IPS-NIHi11 (cell line): ENCODE measurements at places on chromosomes 16 and 17.

- no peak for DNase-seq
Measured at GRCh38 chr16:20781697-20782096, 17.9 kb downstream of the ACSM3 start.

DNA sequence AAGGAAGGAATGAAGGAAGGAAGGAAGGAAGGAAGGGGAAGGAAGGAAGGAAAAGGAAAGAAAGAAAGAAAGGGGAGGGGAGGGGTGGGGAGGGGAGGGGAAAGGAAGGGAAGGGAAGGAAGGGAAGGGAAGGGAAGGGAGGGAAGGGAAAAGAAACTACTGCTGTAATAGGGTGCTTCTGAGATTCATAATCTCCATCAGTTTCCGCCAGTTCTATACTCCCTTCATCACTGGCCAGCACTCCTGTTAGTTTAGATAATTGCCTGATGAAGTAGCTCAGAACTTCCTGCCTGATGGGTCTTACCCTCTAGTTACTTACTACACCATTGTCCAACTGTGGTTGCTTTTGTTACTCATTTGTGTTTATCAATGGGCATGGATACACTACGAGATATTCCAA, 2.0 kb upstream of the KRTAP9-6 start:
- DNase-seq = no peak

GRCh38 chr16:70730944-70731343, 45.1 kb upstream of the MTSS2 start:
- no peak for DNase-seq

DNA sequence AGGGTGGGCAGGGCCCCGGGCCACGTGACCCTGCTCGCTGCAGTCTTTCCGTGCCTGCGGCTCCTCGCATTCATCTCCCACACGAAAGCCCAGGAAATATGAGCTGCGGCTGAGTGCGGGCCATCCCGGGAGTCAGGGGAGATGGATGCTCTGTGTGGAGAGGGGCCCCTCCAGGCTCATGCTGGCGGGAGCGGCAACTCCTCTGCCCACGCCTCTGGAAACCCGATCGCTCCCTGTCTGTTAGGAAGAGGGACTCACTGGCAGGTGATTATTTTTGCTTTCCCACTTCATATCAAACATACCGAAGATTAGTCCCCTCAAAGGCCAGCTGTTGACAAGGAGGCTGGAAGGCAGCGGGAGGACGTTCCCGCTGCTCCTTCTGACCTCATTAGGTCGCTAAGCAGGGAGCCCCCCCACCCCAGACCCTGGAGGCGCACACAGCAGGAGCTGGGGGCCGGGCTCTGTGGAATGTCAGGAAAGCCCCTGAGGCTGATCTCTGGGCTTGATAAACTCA, 228.5 kb downstream of the FOXL1 start:
- peak; percentile 74 for DNase-seq

DNA sequence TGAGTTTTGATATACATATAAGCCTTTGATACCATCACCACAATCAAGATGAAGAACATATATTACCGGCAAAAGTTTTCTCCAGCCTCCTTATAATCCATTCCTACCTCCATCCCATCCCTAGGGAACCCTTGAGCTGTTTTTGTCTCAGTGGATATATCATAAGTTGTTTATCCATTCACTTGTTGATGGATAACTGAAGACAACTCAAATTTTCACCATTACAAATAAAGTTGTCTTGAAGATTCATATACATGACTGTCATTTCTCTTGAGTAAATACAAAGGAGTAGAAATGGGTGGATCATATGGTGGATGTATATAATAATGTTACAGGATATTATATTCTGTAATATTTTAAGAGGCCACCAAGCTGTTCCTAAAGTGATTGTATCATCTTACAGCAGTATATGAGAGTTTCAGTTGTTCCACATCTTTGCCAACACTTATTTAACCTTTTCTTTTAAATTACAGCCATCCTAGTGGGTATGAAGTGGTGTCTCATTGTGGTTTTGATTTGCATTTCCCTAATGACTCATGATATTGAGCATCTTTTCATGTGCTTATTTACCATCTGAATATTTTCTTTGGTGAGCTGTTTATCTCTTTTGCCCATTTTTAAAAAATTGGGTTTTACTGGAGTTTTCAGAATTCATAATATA, 17.4 kb downstream of the NF1 start:
- no peak for DNase-seq

DNA sequence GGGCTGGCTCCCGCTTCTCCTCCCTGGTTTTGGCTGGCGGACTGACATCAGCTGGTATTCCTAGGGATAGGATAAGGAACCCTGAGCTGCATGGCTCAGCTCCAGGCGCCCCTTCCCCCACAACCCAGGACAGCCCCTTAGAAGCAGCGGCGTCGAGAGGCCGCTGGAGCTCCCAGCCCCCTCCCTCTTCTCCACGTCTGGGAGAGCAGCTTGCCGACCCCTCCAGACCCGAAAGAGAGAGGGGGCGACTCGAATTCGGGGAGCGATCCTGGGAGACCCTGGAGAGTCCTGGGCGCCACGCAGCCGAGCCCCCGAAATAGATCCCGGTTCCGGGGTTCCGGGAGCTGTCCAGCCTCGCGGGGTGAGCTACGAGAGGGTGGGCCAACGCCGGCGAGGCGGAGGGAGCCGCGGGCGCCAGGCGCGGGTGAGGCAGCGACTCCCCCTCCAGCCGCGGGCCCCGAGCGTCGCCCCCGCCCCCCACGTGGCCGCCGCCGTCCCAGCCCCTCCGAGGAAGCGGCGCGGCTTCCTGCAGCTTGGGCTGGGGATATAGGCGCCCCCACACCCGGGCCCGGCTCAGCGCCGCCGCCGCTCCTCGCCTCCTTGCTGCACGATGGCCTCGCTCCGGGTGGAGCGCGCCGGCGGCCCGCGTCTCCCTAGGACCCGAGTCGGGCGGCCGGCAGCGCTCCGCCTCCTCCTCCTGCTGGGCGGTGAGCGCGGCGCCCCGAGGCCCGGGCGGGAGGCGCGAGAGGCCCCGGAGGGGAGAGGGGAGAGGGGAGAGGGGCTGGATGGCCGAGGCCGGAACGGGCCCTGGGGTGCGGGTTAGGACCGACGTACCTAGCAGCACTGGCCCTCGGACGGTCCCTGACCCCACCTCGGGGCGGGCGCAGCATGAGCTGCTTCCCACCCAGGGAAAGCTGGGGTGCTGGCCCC, at the start of gene RAMP2:
TSS of gene RAMP2 (plus strand) at position 576 of the 930 bp plus-strand sequence. CDS start at position 611, 35 bp downstream.
- DNase-seq = peak; percentile 72

GRCh38 chr16:75491876-75492275, 3.4 kb downstream of the CHST6 start:
- DNase-seq = no peak

DNA sequence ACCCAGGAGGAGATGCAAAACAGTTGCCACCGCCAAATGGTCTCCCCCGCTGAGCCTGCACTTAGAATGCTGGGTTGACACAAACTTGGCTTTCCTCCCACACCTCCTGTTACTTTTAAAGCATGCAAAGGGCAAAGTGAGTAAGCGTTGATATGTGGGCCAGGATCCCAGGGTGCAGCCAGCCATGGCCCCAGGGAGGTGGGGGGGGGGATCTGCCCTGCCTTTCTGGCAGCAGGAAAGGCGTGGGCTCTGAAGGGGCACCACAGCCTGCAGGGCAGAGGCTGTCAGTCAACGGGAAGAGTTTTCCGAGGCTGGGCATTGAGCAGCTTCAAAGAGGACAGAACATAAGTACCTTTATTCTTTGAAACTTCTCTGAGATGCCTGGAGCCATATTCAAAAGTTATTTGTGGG, 142.3 kb downstream of the ABCC12 start:
- DNase-seq = peak; percentile 21

GRCh38 chr17:77609553-77610517, 348.7 kb upstream of the TNRC6C start:
- no peak for DNase-seq

- no peak for DNase-seq
Measured at GRCh38 chr16:53629607-53630312, 73.9 kb downstream of the RPGRIP1L start.

- DNase-seq = no peak
Measured at GRCh38 chr17:75191584-75191983, 8.8 kb upstream of the SUMO2 start.

DNA sequence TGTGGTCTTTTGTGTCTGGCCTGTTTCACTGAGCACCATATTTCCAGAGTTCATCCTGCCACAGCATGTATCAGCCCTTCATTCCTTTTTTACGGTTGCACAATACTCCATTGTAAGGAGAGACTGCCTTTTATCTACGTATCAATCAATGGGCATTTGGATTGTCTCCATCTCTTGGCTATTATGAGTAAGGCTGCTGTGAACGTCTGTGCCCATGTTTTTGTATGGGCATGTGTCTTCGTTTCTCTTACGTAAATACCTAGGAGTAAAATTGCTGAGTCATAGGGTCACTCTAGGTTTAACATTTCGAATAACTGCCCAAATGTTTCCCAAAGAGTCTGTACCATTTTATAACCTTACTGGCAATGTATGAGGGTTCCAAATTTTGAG, 202.8 kb upstream of the FOXF1 start:
- no peak for DNase-seq

GRCh38 chr16:65469116-65469515, 347.3 kb upstream of the CDH11 start:
- no peak for DNase-seq
